GM12865 (cell line): ENCODE measurements at places on chromosomes 4 and X.

DNA sequence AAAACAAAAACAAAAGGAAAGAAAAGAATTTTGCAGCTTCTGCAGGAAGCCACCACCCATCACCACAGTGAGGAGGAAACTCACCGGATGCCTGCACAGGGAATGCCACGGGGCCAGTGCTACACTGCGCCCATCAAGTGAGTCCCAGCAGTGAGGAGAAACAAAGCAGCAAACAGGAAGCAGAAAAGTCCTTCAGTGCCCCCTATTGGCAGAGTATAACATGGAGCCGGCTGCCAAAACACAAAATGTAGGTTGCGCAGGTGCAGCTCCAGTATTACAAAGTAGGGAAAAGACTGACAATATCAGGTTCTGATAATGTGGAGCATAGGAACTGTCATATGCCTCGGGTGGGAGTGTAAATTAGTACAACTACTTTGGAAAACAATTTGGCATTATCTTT lies 23.3 kb upstream of the SCML2 start:
- peak; percentile 43 for DNase-seq

- no peak for DNase-seq
Observed at GRCh38 chr4:8185295-8185694, 13.8 kb upstream of the SH3TC1 start.

- no peak for DNase-seq
Observed at GRCh38 chrX:152537373-152537772, 86.3 kb upstream of the GABRA3 start.

GRCh38 chrX:139751053-139751452 lies 43.1 kb upstream of the MCF2 start:
- no peak for DNase-seq

DNA sequence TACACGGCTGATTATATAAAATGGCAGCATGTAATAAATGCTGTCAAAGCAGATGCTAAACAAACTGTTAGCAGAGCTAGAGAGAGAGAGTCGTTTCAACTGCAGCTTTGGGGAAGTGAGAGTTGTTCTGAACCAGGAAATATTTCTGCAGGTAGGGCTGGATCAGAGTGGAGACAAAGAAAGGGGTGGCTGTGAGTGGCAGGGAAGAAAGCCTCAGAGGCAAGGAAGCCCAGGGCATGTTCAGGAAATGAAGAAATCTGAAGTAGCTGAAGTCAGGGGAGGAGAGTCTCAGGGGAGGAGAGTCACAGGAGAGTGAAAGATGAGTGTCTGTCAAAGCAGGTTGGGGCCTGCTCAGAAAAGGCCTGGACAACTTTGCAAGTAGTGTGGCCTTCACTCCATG lies 48.4 kb upstream of the RPS6KA3 start:
- DNase-seq, result peak; percentile 52

DNA sequence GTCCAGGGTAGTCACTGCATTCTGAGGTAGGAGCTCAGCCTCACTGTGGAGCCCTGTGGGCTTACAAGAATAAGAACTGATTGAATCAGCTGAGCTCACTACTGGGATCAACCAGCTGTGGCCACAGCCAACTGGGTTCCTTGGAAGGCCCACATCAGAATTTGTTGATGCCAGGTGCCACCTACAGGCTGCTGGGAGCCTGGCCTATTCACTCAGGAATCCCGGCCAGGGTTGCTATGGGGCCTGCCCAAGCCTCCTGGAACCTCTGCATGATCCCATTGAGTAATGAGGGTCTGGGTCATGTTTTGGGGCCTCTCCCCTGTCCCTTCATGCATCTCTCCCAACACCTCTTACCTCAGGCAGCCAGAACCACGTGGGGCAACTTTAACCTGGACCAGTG lies 53.9 kb upstream of the KIAA1210 start:
- no peak for DNase-seq

GRCh38 chr4:8400632-8401325 lies 39.7 kb downstream of the ACOX3 start:
- DNase-seq, result no peak

DNA sequence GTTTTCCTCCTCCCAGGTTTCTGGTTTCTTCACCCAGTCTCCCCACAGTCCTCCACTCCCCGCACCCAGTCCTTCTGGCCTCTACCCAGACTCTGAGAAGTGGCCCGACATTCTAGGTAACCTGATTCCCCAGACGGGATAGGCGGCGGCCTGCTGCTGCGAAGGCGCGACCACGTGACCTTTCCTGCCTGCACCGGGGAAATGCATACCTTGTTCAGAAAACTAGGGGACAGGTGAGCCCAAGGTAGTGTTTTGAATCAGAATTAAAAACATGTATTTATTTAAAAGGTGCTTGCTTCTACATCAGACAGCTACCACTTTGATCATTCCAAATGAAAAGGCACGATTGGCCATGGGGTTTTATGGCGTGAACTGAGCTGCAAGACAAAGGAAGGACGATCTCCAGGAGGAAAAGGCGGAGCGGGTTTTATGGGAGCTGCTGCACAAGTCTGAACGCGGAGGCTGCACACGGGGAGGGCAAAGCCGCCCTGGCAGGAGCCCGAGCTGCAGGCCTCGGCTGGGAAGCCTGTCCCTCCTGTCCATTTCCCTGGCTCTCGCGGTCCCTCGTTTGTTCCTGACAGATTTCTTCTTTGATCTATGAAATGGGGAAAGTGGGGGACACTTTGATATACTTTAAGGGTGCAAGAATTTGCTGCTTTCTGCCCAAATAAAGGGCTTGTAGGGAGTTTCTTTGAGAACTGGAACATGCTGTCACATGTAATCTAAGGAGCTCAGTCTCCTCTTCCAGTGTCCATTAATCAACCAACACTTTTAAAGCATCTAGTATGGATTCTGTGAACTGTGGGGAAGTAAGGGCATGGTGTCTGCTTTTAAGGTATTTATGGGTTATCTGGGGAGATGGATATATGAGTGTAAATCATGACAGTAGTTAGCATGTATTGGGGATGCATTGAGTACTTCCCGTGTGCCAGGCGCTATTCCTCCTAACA lies 150.9 kb downstream of the SPRY1 start:
- DNase-seq, result no peak

DNA sequence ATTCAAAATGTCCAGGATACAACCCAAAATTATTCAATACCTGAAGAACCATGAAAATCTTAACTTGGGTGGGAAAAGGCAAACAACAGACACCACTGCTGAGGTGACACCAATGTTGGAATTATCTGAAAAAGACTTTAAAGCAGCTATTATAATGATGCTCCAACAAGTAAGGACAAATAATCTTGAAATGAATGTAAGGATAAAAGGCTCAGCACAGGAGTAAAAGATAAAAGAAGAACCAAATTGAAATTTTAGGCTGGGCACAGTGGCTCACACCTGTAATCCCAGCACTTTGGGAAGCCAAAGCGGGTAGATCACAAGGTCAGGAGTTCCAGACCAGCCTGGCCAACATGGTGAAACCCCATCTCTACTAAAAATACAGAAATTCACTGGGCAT lies 4.0 kb upstream of the SLC9A7 start:
- DNase-seq, result no peak

GRCh38 chr4:157550028-157550427 lies 329.5 kb downstream of the GRIA2 start:
- no peak for DNase-seq

DNA sequence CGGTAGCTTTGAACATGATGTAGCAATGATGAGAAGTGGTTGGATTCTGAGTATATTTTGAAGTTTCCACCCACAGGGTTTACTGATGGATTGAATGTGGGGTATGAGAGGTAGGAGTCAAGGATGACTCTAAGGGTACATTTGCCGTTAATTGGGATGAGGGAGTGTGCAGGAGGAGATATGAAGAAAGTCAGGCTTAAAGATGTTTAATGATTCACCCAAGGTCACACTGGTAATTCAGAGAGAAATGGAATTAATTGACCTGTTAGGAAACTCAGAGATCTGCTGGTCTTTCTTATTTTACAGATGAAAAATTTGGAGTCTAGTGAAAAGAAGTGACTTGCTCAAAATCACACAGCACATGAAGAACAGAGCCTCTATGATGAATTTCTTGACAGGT lies 390.7 kb downstream of the GBA3 start:
- DNase-seq, result no peak

- no peak for DNase-seq
Observed at GRCh38 chr4:186368281-186368680, 102.3 kb downstream of the F11 start.

DNA sequence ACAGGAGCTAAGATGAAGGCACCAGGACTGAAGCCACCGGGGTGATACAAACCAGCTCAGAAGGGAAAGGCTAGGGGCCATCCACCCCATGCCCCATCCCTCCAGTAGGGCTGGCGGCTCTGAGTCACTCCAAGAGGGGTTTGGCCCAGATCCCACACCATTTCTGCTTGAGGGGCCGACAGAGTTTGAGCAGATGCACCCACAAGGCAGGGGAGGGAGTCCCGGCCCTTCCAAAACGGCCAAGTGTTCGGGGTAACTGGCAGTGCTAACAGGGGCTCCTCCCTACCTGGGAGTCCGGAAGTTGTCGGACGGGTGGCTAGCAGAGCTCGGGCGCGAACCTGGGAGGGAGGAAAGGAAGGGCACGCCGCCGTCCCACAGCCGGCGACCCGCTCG lies 412 bp downstream of the SLC10A3 start:
- peak; percentile 60 for DNase-seq

- peak; percentile 41 for DNase-seq
Observed at GRCh38 chrX:38985375-38985774, 184.1 kb downstream of the MID1IP1 start.

GRCh38 chrX:149827254-149827653 lies 45.5 kb downstream of the MAGEA9 start:
- no peak for DNase-seq

DNA sequence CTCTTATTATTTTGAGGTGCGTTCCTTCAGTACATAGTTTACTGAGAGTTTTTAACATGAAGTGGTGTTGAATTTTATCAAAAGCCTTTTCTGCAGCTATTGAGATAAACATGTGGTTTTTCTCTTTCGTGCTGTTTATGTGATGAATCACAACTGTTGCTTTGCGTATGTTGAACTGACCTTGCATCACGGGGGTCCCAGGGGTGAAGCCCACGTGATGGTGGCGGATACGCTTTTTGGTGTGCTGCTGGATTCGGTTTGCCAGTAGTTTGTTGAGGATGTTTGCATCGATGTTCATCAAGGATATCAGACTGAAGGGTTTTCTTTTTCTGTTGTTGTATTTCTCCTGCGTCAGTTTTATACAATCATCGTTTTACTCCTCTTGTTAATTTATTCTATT lies 4.6 kb upstream of the H2BW1 start:
- no peak for DNase-seq

GRCh38 chr4:84051639-84052038 lies 447.5 kb downstream of the NKX6-1 start:
- no peak for DNase-seq

DNA sequence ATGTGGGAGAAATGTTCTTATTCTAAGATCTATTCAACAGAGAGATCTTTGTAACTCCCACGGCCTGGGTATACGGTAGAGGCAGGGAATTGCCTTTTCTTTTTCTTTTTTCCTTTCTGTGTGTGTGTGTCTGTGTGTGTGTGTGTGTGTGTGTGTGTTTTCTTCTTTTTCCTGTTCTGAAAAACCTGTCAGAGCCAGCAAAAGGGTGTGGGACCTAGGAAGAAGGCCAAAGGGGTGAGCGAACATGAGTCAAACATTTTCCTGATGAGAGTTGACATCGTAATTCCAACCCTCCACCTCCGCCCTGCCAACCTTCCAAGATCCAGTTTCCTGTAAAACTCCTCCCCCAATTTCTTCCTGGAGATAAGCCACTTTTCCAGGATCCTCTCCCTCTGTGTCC lies 2.8 kb upstream of the CHIC2 start:
- DNase-seq, result no peak

DNA sequence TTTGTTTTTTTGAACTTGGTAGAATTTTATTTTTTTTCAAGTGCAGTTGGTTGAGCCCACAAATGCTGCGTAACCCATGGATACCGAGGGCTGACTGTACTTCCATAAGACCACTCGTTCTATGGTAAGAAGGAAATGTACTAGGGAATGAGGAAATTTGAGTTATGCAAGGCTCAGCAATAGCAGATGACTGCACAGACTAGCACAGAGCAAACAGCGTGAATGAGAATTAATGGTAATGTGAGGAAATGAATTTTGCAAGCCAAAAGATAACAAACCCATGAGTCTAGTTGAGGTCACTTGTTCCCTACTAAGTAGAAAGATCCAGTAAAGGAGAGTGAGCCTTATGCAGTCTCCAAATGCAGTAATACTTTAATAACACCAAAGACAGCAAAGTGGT lies 17.4 kb downstream of the GSPT2 start:
- DNase-seq, result no peak

GRCh38 chr4:128861856-128862518 lies 52.5 kb downstream of the JADE1 start:
- DNase-seq, result peak; percentile 19

- no peak for DNase-seq
Observed at GRCh38 chr4:133982533-133983224, 218.9 kb downstream of the PABPC4L start.

- DNase-seq, result no peak
Observed at GRCh38 chrX:45745479-45745878, 544.8 kb upstream of the DIPK2B start.

GRCh38 chr4:11228530-11228929 lies 200.2 kb downstream of the HS3ST1 start:
- DNase-seq, result no peak

GRCh38 chr4:52933738-52934137 lies 71.6 kb downstream of the RASL11B start:
- DNase-seq, result no peak

DNA sequence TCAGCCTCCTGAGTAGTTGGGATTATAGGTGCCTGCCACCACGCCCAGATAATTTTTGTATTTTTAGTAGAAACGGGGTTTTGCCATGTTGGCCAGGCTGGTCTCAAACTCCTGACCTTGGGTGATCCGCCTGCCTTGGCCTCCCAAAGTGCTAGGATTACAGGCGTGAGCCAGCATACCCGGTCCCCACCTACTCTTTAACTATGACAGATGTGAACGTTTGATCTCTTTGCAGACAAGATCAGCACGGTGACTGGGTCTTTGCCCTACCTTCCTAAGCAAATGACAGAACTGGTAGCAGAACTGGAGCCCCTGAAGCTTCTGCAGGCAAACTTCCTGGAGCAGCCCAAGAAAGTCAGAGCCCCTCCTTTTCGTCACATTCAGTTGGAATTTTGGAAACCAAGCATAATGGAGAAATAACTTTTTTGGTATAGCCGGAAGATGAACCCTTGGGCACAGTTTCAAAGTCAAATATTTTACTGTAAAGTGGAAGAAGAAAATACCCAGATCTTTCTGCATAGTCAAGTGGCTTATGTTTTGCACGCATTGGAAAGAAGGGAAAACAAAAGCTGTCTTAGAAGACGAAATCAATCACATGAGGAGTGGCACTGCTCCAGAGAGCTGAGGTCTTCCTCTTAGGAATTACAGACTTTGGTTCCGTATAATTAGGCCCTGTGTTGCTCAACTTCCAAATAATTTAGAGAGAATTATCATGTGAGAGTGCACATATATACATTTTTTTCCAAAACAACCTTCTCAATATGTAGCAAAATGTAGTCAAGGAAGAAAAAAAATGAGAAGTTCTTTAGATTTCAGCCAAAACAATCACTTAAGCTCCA lies 90.6 kb downstream of the SORBS2 start:
- no peak for DNase-seq

GRCh38 chr4:76013540-76013939 lies 6.2 kb upstream of the CXCL9 start:
- no peak for DNase-seq
